ENCODE measurements at places on chromosomes 1 and 21.

GRCh38 chr1:102463328-102463727, 466.6 kb upstream of the OLFM3 start:
- DNase-seq = no peak

DNA sequence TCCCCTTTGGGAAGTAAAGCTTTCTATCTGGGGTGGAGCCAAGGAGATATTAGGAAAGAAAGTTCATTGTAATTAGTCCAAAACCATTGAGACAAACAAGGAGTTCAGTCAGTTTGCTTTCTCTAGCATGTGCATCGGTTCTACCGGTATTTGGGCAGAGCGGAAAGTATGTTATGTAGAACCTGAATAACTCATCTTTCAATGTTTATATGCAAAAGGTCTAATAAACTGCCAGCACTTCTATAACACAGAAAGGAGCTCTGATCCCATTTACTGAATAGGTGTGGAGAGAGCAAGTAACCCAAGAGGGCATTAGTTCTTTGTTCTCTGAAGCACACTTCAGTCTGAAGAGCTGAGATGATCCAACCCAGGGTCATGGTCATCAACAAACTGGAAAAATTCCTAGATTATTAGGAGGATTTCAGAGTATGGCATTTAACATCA, 3.5 kb downstream of the TGFB2 start:
- DNase-seq = no peak

DNA sequence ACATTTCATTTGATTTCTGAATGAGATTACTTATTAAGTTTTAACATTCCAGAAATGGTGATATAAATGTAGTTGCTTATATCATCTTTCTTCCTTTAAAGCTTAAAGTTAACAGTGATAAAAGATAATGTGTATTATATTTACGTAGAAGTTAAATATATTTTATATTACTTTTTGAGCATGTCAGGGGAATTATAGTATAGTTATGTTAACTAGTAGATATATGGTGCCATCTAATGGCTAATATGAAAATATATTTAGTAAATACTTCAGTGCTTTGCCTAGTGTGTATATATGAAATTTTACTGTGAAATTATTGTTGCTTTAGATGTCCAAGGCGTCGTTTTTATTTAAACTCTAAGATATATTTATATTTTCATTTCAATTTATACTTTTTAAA, 51.5 kb downstream of the SYT14 start:
- DNase-seq = no peak

DNA sequence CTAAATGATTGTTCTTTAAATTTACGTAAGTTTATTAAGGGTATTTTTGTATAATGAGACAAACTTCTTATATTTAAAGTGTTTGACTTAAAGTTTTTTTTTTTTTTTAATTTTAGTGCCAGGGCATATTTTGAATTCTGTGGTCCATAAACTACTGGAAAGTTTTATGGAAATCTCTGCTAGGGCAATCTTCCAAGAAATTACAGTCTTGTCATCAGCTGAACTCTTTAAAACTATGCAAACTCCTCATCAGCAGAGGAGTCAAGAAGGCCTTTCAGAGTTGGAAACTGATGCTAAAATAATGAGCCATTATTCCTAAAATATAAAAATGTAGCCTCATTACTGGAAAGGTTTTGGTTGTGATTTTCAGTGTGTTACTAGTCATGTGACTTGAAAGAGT, 1201.9 kb downstream of the BRINP3 start:
- no peak for DNase-seq

- DNase-seq = no peak
These were observed 79.2 kb downstream of the CD34 start for GRCh38 chr1:207831517-207832327.

- no peak for DNase-seq
These were observed 93.4 kb upstream of the SOD1 start for GRCh38 chr21:31566064-31566463.

All from brain pericyte (primary cell).